ENCODE measurements at places on chromosomes 3 and 15.

- no peak for DNase-seq
Measured at GRCh38 chr3:24389108-24390090, 105.3 kb downstream of the THRB start.

DNA sequence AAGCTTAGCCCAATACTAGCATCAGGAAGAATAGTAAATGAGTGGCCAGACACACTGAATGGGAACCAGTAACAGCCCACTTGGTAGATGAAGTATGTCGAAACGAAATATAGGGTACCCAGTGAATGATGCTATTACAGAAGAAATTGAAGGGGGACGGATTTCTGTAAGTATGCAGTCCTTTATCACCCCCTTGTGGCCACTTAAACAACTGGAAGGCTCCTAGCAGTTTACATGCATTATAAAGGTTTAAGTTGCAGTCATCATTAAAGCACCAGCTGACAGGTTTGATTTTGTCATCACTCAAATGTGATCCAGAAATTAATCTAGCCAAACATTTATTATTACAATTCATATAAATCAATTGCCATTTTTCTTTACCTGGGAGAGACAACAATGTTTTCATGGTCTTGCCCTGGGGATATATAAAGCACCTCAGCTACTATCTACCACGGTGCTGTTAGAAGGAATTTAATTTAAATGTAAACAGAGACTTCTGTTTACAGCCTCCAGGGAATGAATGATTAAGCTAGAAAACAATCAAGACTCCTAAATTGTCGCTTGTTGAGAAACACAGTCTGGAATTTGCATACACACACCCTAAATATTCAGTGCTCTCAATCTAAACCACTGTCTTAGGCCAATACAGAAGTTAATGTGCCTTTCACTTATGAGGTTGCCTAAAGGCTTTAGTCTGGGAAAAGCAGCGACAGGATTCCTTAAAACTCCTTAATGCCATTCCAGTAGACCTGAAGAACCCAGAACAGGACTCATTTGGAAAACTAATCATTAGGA, 7.8 kb downstream of the EIF1B start:
- no peak for DNase-seq

DNA sequence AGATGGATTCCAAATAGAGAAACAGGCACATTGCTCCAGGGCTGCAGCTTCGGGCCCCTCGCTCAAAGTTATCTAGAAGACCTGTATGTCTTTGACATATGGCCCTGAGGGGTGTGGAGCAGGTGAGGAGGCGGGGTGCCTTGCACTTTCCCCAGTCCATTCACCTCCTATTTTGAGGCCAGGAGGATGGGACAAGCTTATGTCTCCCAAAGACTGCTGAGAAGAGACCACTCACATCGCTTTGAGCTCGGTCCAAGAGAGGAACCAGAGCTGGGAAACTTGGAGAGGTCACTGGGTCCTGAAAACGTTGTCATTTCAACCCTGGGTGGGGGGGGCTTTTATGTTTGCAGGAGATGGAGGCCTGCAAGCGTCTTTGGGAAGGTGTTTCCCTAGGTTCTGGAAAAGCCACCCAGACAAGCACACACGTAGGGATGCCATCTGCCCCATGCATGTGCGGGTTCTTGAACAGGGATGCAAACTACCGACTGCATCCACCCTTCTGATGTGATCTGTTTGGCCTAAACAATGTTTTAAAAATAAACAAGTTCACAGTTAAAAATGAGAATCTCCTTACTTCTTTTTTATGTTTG, 33.7 kb upstream of the SYNM start:
- DNase-seq, result peak; percentile 38

DNA sequence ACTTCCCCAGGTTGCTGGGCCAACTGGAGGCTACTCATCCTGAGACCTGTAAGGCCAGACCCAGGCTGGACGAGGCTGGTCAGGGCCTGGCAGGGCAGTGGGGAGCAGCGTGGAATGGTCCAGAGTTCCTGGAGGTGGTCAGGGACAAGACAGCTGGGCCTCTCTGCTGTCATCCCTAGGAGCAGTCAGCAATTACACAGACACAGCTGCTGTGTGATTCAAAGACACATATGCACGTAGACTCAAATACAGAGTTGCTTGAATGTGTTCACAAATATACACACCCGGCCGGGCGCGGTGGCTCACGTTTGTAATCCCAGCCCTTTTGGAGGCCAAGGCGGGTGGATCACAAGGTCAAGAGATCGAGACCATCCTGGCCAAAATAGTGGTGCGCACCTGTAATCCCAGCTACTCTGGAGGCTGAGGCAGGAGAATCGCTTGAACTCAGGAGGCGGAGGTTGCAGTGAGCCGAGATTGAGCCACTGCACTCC, 1.5 kb upstream of the CD276 start:
- DNase-seq, result no peak

GRCh38 chr15:86009727-86010126, 69.9 kb upstream of the AGBL1 start:
- no peak for DNase-seq

- no peak for DNase-seq
Measured at GRCh38 chr3:132773071-132773619, 50.9 kb upstream of the NPHP3 start.

- no peak for DNase-seq
Measured at GRCh38 chr3:171468296-171468906, 8.2 kb upstream of the TNIK start.

- no peak for DNase-seq
Measured at GRCh38 chr3:186248850-186249249, 113.2 kb downstream of the DGKG start.
